Activated CD8-positive, alpha-beta memory T cell treated with anti-CD3 and anti-CD28 coated beads for 4 hours (primary cell): ENCODE measurements at places on chromosomes 11 and 22.

DNA sequence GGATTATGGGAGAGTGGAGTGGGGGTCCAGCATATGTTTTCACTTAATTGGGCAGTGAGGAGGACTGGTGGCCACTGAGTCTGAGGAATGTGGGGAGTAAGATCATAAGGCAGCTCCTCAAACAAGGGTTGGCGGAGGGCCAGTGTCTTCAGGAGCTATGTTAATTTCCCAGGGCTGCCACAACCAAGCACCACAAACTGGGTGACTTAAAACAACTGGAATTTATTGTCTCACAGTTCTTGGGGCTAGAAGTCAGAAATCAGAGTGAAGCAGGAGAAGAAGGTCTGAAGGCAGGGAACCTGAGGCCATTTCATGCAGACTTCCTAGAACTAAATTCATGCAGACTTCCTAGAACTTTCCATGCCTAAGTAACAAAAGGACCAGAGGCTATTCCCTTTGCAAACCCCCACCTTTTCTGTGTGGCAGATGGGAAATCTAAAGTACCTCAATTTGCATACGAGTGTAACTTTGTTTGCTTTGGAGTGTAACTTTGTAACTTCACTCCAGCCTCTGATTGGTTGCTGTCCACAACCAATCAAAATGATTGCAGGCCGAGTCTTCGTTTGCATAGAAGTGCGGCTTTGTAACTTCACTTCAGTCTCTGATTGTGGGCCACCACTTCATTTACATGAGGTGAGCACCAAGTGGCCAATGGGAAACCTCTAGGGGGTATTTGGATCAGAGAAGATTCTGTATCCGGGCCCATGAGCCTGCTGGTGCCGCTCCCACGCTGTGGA, 50.5 kb upstream of the ZBED5 start:
- no peak for DNase-seq

GRCh38 chr11:109641549-109641948, 219.6 kb downstream of the C11orf87 start:
- DNase-seq: no peak

- no peak for DNase-seq
Measured at GRCh38 chr22:24209687-24210086, 28.4 kb downstream of the SUSD2 start.

GRCh38 chr22:29458551-29458950, 20.2 kb downstream of the RFPL1 start:
- no peak for DNase-seq

DNA sequence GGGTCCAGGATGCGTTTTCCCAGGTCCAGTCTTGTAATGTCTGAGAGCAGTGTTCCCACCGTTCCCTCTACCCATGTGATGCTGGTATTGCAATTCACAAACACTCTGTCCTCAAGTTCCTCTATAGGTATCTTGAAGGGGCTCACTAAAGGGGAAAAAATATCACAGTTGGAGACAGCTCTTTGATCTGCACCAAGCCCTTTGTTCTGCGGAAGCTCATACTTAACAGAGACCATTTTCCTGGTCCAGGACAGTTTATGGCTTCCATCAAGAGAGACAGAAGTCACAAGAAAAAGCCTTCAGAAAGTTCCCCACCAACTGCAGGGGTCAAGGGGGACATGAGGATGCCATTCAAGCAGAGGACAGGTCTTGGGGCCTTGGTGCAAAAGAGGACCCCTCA, 2.1 kb downstream of the CD3D start:
- no peak for DNase-seq

DNA sequence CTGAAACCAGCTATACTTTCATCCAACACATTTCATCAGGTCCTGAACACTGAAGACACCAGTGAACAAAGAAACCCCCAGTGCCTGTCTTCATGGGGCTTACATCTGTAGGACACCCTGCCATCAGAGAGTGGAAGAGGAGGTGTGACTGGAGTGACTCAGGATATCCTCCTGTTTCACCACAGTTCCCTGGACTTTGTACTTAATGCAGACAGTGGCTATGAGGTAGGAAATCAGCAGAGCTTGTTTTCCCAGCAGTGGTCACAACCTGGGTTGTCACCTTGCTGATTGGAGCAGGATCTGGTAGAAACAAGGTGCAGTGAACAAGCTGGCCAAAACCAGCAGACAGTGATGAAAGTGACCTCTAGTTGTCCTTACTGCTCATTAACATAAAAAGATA, 128.8 kb downstream of the KIRREL3 start:
- DNase-seq: no peak

GRCh38 chr22:24878969-24879368, 67.5 kb downstream of the LHFPL7 start:
- DNase-seq: no peak

GRCh38 chr11:18383388-18384156, 10.8 kb upstream of the LDHA start:
- DNase-seq: peak; percentile 58

- DNase-seq: no peak
Measured at GRCh38 chr11:134244593-134244992, 8.6 kb downstream of the THYN1 start.

DNA sequence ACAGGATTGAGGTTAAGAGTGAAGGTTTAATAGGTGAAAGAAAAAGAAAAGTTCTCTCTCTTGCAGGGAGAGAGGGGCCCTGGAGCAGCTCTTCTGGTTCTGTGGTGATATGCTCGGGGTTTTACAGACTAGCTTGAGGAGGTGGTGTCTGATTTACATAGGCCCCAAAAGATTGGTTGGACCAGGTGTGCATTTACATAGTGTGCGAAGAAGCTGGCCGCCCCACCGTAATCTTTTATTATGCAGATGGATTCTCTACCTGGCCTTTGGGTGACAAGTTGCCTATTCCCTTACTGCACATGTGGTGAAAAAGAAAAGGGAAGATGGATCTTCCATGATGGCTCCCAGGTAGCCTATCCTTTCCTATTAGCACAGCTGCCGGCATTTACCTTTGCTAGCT, 219.9 kb upstream of the GRIA4 start:
- no peak for DNase-seq

DNA sequence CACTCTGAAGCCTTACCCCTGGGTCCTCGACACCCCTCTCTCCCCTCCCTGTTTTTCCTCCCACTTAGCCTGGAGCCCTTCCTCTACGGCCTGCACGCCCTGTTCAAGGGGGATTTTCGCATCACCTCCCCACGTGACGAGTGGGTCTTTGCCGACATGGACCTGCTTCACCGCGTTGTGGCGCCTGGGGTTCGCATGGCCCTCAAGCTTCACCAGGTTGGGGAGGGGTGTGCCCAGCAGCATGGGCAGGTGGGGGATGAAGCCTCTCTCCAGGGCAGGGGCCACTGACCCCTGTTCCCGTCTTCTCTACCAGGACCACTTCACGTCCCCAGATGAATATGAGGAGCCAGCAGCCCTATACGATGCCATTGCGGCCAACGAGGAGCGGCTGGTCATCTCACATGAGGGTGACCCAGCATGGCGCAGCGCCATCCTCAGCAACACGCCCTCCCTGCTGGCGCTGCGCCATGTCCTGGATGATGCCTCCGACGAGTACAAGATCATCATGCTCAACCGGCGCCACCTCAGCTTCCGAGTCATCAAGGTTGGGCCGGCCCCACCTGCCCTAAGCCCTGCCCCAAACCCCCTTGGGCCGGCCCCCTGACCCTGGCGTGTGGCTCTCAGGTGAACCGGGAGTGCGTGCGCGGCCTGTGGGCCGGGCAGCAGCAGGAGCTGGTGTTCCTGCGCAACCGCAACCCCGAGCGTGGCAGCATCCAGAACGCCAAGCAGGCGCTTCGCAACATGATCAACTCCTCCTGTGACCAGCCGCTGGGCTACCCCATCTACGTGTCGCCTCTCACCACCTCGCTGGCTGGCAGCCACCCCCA, 2.8 kb upstream of the SIPA1 start:
- no peak for DNase-seq

- no peak for DNase-seq
Measured at GRCh38 chr11:127972816-127973215, 614.5 kb downstream of the ETS1 start.

- DNase-seq: no peak
Measured at GRCh38 chr11:108985945-108986279, 321.0 kb downstream of the DDX10 start.

DNA sequence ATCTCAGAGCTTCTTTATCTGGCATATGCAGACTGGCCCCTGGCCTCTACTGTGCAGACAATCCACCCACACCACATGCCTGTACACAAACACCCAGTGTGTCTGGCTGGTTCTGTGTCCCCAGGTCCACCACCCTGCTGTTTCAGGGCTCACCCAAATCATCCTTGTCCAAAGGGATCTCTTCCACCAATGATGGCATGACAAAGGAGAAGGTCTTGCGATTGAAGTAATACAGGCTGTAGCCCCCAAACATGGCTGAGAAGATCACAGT, 1.7 kb downstream of the SLC37A4 start:
- no peak for DNase-seq
